Osteoblast (primary cell): ENCODE measurements at places on chromosomes 2 and 18. TPM values are rescaled to one million over a fixed set of nuclear protein-coding genes. Genes with fewer than 3 reads are reported as not detected.

Gene CYTIP
- 1.2 and 1.4 TPM in 2 replicates for total RNA-seq

Gene RGPD4
- under 0.01 TPM in 1 of 2 replicates, not detected in the other for total RNA-seq

GRCh38 chr2:29991086-29991485 lies 69.7 kb upstream of the ALK start:
- no peak for DNase-seq

DNA sequence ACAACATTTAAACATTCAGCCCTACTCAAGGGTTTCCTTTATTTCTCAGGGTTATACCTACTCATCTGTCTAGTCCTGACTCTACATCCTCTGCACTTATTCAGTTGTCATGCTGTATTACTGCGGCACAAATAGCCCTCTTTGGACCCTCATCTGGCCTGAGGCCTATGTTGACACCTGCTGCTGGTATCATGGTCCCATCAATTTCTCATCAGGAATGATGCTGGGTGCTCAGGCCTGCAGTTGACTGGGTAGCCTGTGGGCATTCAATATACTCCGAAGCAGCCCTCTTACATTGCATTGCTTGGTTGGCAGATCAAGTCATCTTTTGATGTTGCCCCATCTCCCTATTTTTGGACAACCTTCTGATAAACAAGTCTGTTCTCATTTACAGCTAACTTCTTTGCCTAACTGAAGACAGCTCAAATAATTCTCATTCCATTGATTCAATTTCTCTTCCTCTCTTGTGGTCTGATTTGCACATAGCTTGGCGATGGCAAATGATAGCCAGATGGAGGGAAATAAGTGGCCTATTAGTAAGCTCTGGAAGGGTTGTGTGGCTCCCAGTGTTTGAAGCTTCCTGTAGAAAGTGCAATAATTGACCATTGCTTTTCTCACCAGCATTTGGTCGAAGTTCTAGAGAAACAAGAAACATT lies 19.1 kb upstream of the MC4R start:
- no peak for DNase-seq

Gene CLIP4
- total RNA-seq: 124 and 136 TPM in 2 replicates

Gene TTC31
- 17.0 and 18.3 TPM in 2 replicates for total RNA-seq

- DNase-seq: no peak
These were observed 168.9 kb downstream of the CTIF start for GRCh38 chr18:48707636-48708296.

DNA sequence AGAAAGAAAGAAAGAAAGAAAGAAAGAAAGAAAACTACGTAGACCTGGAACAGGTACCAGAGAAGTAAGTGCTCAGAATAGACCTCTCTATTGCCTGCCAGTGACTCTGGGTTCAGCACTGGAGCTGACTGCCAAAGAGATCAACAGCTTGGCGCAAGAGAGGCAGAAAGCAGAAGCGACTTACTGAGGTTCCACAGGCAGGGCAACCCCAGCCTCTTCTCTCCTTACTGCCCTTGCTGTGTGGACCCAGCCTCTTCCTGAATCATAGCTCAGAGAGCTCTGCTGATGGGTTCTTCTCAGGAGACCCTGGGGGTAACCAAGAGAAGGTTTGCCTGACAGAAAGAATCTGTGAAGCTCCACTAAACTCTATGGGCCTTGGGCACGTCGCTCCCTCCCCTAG lies 7.1 kb downstream of the CAPN13 start:
- no peak for DNase-seq

DNA sequence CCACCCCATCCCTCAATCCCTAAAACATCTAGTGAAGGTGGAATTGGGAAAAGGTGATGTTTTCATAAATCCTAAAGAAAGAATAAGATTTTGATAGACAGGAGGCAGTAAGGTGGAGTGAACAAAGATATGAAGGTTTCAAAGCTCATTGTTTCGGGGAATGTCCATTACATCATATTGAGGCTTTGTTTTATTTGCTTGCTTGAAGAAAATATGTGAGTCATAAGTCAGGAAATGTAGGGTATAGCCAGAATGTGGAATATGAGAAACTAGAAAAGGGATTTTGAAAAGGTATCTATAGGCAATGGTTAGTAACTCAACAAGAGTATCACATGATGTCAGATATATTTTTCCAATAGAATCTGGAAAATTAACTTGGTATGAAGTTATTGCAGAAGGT lies 1178.5 kb upstream of the ACVR2A start:
- no peak for DNase-seq

- no peak for DNase-seq
These were observed 98.0 kb downstream of the CCDC138 start for GRCh38 chr2:108884619-108885018.

- peak; percentile 59 for DNase-seq
These were observed 26.2 kb upstream of the PMAIP1 start for GRCh38 chr18:59873641-59874040.

DNA sequence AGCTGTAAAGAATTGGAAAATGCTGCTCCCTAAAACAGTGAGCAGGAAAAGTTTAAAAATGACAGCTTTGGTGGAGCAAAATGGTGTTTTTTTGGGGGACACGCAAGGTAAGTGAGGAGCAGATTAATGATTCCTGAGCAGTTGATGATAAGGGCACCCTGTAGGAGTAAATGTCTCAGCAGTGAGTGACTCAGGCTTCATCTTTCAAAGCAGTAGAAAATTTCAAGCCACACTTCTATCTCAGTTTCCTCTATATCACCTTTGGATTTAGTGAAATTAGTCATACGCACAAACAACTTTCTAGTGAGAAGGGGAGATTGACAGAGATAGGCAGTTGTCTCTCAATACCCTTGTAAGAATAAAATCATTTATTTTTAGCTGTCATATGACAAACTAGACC lies 709.0 kb upstream of the FAM98A start:
- DNase-seq: no peak

- DNase-seq: no peak
These were observed 47.6 kb downstream of the GPD2 start for GRCh38 chr2:156483741-156484173.

Gene SCTR
- not detected in 2 replicates for total RNA-seq

DNA sequence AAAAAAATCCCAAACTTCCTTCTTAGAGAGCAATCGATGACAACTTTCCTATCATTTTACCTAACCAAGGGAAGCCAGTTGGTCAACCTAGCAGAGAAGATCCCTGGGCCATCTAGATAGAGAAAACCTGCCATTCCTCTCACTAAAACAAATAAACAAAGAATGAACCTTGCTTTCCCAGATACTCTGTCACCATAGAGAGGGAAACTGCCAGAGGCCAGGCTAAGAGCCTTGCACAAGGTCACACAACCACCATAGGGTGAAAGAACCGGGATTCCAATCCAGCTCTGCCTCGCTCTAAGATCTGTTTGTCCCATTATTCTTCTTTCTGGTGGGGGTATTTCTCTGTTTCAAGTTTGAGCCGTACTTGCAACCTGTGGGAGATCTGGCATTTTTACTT lies 154.6 kb downstream of the CYRIA start:
- no peak for DNase-seq

Gene RETSAT
- 41.6 and 62.5 TPM in 2 replicates for total RNA-seq

DNA sequence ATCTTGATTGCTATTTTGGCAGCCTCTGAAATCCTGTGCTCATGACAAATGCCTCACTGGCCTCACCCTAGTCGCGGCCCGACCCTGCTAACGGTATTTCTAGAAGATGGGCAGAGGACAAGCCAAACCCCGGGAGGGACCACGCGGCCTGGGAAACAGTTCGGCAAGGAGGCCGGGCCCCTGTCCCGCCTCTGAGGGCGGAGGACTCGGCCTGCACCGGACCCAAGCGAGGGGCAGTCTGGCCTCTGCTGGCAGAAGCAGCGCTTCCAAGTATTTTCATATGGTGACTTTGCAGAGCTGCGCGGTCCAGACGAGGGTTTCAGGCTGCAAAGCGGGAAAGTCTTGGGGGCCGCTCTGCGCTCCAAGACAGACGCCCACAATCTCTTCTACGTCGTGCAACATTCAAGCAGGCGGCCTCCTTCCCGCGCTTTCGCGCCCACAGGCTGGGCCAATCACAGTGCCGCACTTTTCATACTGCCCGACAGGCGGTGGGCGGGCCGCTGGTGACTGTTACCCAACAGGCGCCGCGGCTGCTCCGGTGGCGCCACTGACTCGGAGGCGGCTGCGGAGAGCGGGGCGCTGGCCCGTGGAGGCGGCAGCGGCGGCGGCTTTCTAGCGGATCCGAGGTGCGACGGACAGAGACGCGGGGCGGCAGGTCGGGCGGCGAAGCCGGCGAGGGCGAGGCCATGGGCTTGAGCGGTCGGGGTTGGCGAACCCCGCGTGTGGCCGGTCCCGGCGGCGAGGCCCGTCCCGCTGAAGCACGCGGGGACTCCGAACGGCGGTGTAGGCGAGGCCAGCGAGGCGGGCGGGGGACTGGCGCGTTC lies at the start of gene RBM44:
TSS of gene RBM44 (plus strand) at position 544 of the 824 bp plus-strand sequence. CDS start 14,831 bp downstream, outside the sequence.
- DNase-seq: no peak

Gene INHBB
- total RNA-seq: under 0.01 and 0.29 TPM in 2 replicates

Gene CXCR1
- not detected in 2 replicates for total RNA-seq

DNA sequence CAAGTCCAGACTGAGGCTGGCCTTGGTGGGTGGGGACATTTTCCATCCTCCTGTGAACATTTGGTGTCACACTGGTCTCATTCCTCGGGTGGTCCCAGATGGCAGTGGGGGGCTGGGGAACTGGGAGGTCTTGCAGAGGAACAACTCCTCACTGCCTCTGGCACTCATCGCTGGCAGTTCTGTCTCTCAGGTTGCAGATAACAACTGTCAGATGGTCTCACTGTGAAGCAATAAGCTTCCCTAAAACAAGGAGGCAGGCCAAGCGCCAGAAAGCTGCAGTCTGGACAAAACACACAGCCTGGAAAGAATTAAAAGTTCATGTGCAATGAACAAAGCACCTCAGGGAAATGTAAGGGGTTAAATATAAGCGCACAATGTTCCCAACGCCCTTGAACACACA lies 78.1 kb downstream of the IRS1 start:
- no peak for DNase-seq

Gene GAREM1
- 3.6 and 5.0 TPM in 2 replicates for total RNA-seq

Gene TUBA3E
- not detected in 2 replicates for total RNA-seq

- DNase-seq: no peak
These were observed 4.6 kb upstream of the UGT1A5 start for GRCh38 chr2:233707940-233708644.

Gene CDKL4
- total RNA-seq: 2.2 and 3.5 TPM in 2 replicates

- DNase-seq: no peak
These were observed 9.6 kb upstream of the ADAM23 start for GRCh38 chr2:206433686-206434085.

- DNase-seq: no peak
These were observed 44.1 kb downstream of the NCK2 start for GRCh38 chr2:105788670-105789290.

- peak; percentile 59 for DNase-seq
These were observed 50.6 kb upstream of the GPC1 start for GRCh38 chr2:240384711-240385450.

DNA sequence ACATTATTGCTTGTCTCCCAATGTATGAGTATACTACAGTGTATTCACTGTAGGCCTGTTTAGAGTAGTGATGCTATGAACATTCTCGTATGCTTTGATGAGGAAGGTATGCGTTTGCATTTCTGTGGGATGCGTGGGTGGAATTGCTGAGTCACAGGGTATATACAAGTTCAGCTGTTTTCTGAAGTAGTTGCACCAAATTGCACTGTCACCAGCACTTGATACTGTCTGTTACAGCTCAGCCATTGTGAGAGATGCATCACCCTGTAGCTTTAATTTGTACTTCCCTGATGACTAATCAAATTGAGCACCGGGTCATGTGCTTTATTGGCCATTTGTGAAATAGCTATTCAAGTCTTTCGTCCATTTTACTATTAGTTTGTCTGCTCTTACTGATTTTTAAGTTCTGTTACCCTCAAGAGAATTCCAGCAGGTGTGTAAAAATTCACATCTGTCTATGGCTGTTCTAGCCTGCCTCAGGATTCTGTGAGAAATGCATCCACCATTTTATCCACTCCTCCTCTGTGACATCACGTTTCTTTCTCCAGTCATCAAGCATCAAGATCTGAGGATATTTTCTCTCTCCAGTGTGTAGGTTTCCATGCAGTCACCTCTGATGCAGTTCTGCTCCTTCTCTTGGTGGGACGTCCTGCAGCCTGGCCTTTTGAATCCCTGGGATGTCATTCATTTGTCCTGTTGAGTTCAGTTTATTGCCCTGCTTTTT lies 72.5 kb downstream of the DGKD start:
- DNase-seq: no peak

Gene YES1
- total RNA-seq: 97.5 and 99.5 TPM in 2 replicates

Gene SF3B1
- total RNA-seq: 241 and 253 TPM in 2 replicates
